ENCODE measurements at places on chromosomes 2 and 18. TPM values are rescaled to one million over a fixed set of nuclear protein-coding genes. Genes with fewer than 3 reads are reported as not detected.

Gene TBR1
- total RNA-seq, result not detected

Gene SERPINB7
- total RNA-seq, result 1.4 TPM

Gene CGREF1
- 0.96 TPM for total RNA-seq

Gene CCDC178
- 0.36 TPM for total RNA-seq

Gene MBD1
- total RNA-seq, result 44.2 TPM

Gene MRPL44
- total RNA-seq, result 18.4 TPM

Gene LYG1
- 0.20 TPM for total RNA-seq

Gene KCNS3
- 3.4 TPM for total RNA-seq

Gene TFCP2L1
- 36.5 TPM for total RNA-seq

Gene CCDC74B
- 0.40 TPM for total RNA-seq

Gene IL36B
- total RNA-seq, result 1.4 TPM

Gene DSC2
- 434 TPM for total RNA-seq

Gene NAT8
- total RNA-seq, result not detected

Gene CCL20
- 2.8 TPM for total RNA-seq

Gene LRPPRC
- 59.9 TPM for total RNA-seq

Gene ZNF521
- 3.3 TPM for total RNA-seq

Gene IL36RN
- total RNA-seq, result 64.1 TPM

Gene TTN
- 1.5 TPM for total RNA-seq

Gene KLHL29
- 3.6 TPM for total RNA-seq

Gene C2orf80
- total RNA-seq, result not detected

Gene ANKRD62
- 0.48 TPM for total RNA-seq

Gene ABCG8
- total RNA-seq, result not detected

Gene SRD5A2
- not detected for total RNA-seq

Gene MC2R
- total RNA-seq, result not detected

Gene NTSR2
- total RNA-seq, result not detected

Gene THSD7B
- total RNA-seq, result 0.88 TPM

Gene MLPH
- total RNA-seq, result 5.3 TPM

Gene UGT1A10
- total RNA-seq, result 6.9 TPM

Gene RPL37A
- total RNA-seq, result 2,683 TPM

Gene SERPINB11
- total RNA-seq, result 7.1 TPM

Gene OSR1
- total RNA-seq, result 0.96 TPM

Gene GDF7
- 0.32 TPM for total RNA-seq

Gene DPP10
- not detected for total RNA-seq

Gene STARD6
- not detected for total RNA-seq

Gene IL1RN
- 871 TPM for total RNA-seq

Gene TCF23
- total RNA-seq, result not detected

Gene TWIST2
- 0.48 TPM for total RNA-seq

Gene SLC1A4
- total RNA-seq, result 12.6 TPM

Gene AKAIN1
- not detected for total RNA-seq

Gene TMEM17
- total RNA-seq, result 2.3 TPM

Gene SLC23A3
- total RNA-seq, result 0.64 TPM

Gene ITGA6
- total RNA-seq, result 65.2 TPM

Gene ITPRIPL1
- 1.8 TPM for total RNA-seq

Gene CERKL
- total RNA-seq, result not detected

Gene APCDD1
- 42.2 TPM for total RNA-seq

Gene RETREG2
- total RNA-seq, result 41.6 TPM

Gene ARID5A
- 3.0 TPM for total RNA-seq

Gene DSG1
- 33.7 TPM for total RNA-seq

Gene LYPD6
- 0.96 TPM for total RNA-seq

Gene COMMD1
- 31.4 TPM for total RNA-seq

Gene CAPN14
- total RNA-seq, result 191 TPM

Gene LONRF2
- total RNA-seq, result 0.48 TPM

Gene ASB18
- not detected for total RNA-seq
